ENCODE measurements at places on chromosomes 16 and 17.

DNA sequence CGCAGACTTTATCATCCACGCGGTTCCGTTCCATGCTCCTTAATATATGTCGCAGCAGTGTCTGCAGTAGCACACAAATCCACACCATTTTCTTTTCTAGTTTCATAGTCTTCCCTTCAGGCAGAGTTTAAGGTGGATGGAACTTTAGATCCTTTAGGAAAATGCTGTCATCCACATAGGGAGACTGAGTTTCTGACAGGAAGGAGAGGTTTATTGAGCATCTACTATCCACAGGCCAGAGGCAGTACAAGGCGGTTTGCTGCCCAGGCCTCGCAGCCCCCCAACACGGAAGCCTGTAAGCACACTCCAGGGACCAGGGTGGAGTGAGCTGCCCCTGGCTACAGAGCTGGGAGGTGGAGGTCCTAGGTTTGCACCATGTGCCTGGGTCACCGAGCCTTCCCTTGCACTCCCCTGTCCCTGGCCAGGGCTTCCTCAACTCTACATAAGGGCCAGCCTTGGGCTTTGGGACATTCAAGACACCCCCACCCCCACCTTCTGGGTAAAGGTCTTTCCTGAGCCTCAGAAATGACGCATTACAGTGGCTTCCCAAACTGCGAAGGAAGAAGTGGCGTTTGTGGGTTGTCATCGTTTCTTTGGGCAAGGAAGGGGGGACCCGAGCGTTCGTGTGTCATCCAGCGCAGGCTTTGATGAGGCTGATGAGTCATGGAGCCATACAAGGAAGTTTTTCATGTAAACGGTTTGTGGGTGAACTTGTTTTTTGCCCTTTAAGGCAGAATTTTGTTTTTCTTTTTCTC is 146.5 kb upstream of the PLCG2 start:
- no peak for DNase-seq

- DNase-seq: no peak
Measured at GRCh38 chr17:58332778-58333735, 4.5 kb upstream of the TSPOAP1 start.

- no peak for DNase-seq
Measured at GRCh38 chr16:86287664-86288201, 222.6 kb upstream of the FOXF1 start.

- DNase-seq: no peak
Measured at GRCh38 chr16:49414671-49415070, 41.1 kb downstream of the C16orf78 start.

All from heart right ventricle (tissue), 16 donors.